ENCODE measurements at places on chromosomes 1 and 21.

GRCh38 chr1:99681583-99681982 is 35.7 kb downstream of the PALMD start:
- no peak for DNase-seq

DNA sequence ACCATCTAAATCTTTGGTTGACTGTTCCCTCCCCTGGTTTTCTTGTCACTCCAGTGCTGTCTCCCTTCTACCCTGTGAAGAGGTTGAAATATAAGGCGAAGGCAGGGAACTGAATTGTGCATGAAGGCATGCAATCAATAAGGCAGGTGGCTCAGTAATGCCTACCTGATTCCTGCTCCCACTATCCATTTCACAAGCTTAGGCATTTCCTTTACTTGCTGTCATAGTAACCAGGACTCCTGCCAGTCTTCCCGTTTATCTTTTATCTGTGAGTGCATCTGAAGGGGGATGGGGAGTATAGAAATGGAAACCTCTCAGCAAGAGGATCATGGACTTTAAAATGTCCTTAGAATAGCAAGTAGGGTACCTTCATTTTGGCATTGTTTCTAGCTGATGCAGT is 40.5 kb downstream of the MRPS6 start:
- no peak for DNase-seq

GRCh38 chr1:218347723-218348627 is 2.8 kb downstream of the TGFB2 start:
- DNase-seq: no peak

DNA sequence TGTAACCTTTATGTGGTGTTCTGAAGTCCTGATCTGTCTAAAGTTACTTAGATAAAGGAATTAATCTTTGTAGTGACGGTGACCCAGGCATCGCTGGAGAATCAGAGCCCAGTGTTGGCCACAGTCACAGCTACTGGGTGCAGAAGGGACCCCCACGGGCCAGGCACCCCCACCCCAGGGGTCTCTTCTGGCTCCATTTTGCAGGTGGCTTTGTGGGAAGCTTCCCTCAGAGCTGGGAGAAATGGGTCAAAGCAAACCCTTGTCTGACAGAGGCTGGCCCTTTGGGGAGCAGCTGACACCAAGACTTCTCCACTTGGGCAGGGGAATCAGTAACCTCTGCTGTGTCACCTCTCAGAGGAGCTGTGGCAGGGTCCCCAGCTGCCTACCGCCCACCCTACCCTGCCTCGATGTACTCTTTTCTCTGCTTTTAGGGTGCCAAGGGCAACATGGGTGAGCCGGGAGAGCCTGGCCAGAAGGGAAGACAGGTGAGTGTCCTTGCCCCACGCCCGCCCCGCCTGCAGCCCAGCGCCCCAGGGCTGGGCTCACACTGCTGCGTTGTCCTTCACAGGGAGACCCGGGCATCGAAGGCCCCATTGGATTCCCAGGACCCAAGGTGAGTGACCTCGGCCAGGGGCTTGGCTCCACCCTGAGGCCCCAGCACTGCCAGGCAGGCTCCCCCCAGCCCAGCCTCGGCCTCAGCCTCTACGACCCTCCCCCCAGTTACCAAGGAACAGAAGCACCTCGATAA is 17.7 kb downstream of the COL6A2 start:
- DNase-seq: no peak

DNA sequence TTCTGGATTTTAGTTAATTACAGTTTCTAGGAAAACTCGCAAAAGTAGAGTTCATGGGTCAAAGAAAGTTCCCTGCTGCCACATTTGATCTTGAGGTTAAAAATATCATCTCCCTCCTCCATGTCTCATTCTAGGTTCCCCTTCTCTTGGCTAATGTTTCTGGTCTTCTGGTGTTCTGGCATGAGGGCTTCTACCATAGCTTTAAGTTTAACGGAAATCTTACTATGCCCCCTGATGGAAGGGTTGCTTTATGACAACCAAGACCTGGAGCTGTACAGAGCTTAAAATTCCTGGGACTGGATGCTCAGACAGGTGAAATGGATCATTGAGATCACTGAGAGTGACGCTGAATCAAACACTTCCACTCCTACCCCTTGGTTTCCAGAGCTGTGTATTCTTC is 1881.7 kb downstream of the MRPL39 start:
- no peak for DNase-seq

- no peak for DNase-seq
These were observed 67.6 kb upstream of the HMCN1 start for GRCh38 chr1:185666582-185666981.

- DNase-seq: no peak
These were observed 131.6 kb downstream of the SNX7 start for GRCh38 chr1:98793136-98793535.

DNA sequence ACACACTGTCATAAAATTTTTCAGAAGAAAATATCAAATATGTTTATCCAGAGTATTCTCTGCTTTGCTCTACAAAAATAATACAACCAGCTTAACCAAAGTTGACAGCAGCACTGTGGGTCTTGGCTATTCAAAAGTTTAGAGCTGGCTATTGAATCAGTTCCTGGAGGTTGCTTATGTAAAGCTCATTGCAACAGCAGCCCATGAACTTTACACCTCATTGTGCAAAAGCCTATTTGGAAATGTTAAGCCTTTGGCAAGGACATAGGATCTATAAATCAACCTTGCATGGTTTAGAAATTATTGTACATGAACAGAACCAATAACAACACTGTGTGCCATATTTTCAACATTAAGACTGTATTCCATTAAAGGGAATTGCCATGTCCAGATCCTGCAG is 714.9 kb downstream of the ADGRL2 start:
- DNase-seq: no peak

GRCh38 chr1:91053630-91054029 is 31.8 kb upstream of the ZNF644 start:
- no peak for DNase-seq

- no peak for DNase-seq
These were observed 43.2 kb downstream of the GRHL3 start for GRCh38 chr1:24362396-24362795.

GRCh38 chr1:46605232-46605631 is 1.2 kb upstream of the MKNK1 start:
- no peak for DNase-seq

GRCh38 chr1:61782771-61783170 is 40.5 kb downstream of the PATJ start:
- DNase-seq: peak; percentile 55

GRCh38 chr1:43206600-43207228 is 34.6 kb downstream of the CFAP57 start:
- DNase-seq: no peak

DNA sequence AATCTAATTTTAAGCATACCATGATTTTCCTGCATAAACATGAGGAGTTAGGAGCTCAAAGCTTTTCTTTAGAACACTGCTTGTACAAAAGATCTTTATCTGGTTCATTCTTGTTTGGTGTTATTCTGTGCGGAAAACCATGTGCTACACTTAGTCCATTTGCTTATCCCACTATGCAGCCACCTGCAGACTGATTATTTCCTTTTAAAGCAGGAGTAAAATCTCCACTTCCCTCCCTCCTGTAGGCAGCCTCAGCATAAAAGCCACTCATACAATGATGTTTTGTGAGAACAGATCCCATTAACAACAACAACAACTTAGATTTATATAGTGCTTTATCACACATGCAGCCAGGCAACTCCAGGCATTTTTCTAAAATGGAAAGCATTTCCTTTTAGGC is 355.3 kb upstream of the NEGR1 start:
- no peak for DNase-seq

GRCh38 chr21:44294391-44295162 is 5.3 kb upstream of the PFKL start:
- no peak for DNase-seq

DNA sequence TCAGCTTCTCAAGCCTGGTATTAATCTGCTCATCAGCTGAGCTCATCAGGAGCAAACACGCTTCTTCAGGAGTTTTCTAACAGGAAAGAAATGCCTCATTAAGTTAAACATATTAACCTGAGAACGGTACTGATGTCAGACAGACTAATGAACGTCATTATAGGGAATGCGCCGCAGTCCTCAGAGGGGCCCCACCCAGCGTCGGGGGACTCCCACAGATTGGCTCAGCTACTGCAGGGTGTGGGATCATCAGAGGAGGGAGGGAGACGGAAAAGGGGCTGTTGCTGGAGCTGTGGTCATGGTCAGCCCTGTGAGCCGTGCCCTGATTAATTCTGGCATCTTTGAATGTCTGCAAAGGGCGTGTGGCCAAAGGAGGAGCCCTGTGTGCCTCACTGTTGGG is 348.5 kb downstream of the PTPRU start:
- no peak for DNase-seq

- DNase-seq: no peak
These were observed 13.0 kb downstream of the RD3 start for GRCh38 chr1:211478801-211479578.

GRCh38 chr1:29356663-29357062 is 120.3 kb downstream of the PTPRU start:
- no peak for DNase-seq

GRCh38 chr1:200438911-200439310 is 29.1 kb upstream of the ZNF281 start:
- no peak for DNase-seq

DNA sequence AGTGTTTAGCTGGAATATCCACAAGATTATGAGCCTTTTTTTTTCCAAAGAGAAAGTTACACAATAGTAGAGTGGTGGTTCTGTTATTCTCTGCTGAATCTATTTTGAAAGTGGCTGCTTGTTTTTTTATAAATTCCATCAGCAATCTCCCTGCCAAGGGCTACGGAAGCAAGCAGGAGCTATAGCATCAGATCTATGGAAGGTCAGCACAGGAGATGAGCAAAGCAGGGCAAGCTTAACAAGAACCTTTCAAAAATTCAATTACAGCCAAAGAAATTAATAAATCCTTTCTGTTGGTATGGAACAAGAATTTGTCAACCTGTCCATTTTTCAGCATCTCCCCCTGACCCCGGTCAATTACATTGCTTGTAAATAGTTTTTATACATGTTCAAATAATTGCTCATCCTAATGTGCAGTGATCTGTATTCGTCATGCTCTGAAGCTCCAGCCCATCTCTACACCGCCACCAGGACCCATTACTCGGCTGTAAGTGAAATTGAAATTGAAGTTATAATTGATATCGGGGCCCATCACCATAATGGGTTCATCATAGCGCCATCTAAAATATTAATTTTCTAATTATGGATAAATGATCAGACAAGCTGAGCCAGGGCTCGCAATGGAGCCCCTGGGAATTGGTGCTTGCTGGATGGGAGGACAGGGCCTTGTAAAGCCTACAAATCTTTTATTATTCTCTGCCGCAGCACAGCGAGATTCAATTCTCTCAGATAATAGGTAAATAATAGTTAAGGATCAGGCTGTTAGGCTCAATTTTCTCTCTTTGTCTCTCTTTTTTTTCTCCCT is 215.1 kb downstream of the ATG4C start:
- DNase-seq: no peak

- no peak for DNase-seq
These were observed 11.5 kb downstream of the ATP2B4 start for GRCh38 chr1:203638103-203638475.

DNA sequence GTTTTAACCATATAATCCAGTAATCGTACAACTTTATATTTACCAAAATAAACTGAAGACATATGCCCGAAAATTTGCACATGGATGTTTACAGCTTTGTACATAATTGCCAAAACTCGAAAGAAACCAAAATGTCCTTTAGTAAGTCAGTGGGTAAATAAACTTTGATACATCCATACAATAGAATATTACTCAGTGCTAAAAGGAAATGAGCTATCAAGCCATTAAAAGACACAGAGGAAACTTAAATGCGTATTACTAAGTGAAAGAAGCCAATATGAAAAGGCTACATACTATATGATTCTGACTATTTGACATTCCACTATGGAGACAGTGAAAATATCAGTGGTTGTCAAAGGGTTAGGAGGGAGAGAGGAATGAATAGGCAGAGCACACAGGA is 23.4 kb downstream of the GNG12 start:
- DNase-seq: no peak

DNA sequence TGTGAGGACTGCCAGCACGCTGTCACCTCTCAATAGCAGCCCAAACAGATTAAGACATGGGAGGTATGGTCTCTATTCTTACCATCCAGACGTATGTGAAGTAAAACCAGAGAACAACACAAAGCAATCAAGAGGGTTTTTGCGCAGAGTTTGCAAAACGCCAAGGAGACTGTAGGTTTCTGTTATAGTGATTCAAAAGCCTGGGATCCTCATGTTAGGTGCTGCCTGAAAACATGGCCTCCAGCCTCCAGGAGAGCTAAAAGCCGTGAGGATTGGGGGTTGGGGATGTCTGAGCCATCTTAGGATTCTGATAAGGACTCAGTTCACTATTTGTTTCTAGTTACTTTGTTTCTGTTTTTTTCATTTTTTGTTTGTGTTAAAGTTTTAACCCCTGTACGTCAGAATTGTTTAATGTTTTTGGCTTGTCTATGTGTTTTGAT is 4.2 kb upstream of the CCT8 start:
- DNase-seq: no peak

- DNase-seq: no peak
These were observed 28.5 kb downstream of the RASSF5 start for GRCh38 chr1:206535853-206536188.

- DNase-seq: no peak
These were observed 58.5 kb downstream of the ST6GALNAC5 start for GRCh38 chr1:76925825-76926224.

- no peak for DNase-seq
These were observed 88.6 kb downstream of the DDAH1 start for GRCh38 chr1:85376356-85376755.

DNA sequence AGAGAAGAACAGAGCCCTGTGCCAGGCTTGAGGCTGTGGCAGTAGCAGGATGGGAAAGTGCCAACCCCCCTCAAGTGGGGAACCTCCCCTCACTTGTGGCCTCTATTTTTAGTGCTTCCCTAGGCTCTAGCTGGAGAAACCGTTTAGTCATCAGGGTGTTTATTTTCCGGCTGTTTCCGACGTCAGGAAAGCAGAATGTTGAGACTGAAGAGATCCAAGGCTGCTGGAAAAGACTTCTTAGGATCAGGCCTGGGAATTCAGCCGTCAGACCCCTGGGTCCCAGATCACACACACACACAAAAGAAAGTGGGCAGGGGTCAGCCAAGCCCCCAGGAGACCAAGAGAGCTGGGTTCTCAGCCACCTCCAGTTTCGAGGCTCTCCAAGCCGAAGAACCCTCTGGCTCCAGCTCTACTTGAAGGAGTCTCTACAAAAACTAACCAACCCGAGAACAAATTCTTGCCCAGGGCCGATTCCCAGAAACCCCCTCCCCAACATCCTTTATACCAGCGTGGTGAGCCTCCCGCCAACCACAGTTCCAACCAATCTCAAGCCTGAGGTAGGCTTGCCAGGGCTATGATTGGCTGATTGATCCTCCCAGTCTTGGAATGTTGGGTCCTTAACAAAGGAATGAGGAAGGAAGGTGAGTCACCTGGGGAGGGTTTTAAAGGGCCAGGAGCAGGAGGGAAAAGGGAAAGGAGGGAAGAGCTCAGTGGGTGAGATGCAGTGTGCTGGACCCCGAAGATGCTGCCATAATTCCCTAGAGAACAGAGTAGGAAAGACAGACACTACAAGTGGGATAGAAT is 2.5 kb upstream of the MEF2D start:
- no peak for DNase-seq

GRCh38 chr21:45889256-45889655 is 92.3 kb upstream of the COL6A1 start:
- no peak for DNase-seq
